ENCODE measurements at places on chromosomes 3 and 15.

- no peak for DNase-seq
These were observed 435.4 kb upstream of the MDFIC2 start for GRCh38 chr3:70747847-70748246.

- DNase-seq = peak; percentile 93
These were observed 77.1 kb downstream of the SLC25A26 start for GRCh38 chr3:66297900-66298299.

GRCh38 chr3:21269882-21270281 lies 481.1 kb downstream of the ZNF385D start:
- DNase-seq = no peak

DNA sequence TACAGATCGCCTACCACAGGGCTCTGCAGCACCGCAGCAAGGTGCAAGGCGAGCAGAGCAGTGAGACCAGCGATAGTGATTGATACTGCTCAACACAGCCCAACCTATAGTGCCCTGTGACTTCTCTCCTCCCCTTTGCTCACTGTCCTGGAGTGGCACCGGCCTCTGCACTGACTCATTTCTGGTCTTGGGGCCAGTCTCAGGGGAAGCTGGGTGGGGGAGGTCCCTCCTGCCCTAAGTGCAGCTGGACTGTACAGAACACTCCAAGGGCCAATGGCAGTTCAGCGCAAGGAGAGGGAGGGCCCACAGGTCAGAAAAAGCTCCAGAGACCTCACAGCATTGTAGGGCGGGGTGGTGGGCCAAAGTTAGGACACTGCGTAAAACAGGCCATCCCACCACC lies 2.5 kb upstream of the OGG1 start:
- DNase-seq = no peak

DNA sequence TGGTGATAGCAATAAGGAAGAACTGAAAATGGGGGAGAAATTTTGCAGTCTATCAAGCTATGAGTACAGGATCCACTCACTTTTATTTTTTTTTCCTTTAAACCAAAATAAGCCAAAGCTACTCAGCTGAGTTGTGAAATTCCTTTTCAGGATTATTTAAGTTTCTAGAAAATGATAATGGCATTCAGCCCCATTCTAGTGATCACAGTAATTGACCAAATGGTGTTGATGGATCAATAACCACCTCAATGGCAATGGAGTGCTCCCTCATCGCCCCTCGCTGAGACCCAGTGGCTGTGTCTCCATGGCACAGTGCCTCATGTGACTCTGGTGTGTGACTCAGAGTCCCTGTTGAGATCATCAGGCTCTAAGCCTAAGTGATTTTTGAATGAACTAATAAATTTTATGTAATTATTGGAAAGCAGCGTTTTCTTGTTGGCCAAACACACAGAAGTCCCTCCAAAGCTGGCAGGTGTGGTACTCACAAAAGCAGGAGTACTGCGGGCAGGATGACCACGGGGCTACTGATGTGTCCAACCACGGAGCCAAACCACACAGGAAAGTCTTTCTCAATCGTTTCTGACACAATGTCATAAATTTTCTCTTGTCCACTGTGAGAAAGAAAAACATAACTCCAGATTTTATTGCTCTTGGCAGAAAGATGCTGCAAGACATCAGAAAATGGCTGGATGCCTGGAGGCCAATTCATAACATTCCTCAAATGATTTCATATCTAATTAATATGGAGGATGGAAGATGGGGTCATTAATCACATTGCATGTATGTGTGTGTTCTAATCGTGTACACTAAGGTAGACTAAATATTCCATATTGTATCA lies 14.4 kb upstream of the STARD5 start:
- DNase-seq = peak; percentile 96
